Stimulated activated CD8-positive, alpha-beta memory T cell treated with anti-CD3 and anti-CD28 coated beads, Interleukin-15, amount 100 ng/mL, for 4 hours (primary cell): ENCODE measurements at places on chromosomes 4 and X.

- no peak for DNase-seq
Measured at GRCh38 chr4:183422962-183423631, 21.3 kb upstream of the CDKN2AIP start.

GRCh38 chr4:25770847-25771246 is 91.9 kb downstream of the SEL1L3 start:
- DNase-seq = no peak

GRCh38 chr4:41334182-41334581 is 77.5 kb downstream of the UCHL1 start:
- no peak for DNase-seq

- no peak for DNase-seq
Measured at GRCh38 chrX:120647127-120647526, 17.3 kb upstream of the C1GALT1C1 start.

DNA sequence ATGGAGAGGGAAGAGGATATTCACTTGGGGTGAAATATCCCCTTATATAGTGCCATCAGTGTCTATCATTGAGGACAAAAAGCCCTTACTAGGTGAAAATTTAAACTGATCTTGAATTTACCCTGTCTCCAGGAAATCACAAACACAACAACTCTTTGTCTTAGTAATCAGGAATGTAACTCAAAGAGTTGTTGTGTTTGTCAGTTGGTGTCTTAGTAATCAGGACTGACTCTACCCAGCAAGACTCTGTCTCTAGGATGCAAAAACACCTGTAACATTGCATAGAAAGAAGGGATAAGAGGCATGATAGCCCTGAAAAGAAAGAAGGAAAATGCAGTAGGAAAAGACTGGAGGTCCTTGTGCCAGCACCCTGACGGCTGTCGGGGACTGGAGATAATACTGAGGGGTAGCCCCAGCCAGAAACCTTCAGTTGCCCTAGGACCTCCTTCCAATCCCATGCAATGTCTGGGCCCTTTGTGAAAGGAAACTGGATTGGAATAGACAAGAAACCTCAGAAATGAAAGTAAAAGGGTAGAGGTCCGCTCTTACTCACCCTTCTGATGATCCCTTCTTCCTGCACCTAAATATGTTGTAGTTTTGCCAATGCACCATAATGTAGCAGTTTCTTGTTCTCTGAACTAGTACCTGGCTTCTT is 45.3 kb downstream of the HMGB2 start:
- DNase-seq = no peak

DNA sequence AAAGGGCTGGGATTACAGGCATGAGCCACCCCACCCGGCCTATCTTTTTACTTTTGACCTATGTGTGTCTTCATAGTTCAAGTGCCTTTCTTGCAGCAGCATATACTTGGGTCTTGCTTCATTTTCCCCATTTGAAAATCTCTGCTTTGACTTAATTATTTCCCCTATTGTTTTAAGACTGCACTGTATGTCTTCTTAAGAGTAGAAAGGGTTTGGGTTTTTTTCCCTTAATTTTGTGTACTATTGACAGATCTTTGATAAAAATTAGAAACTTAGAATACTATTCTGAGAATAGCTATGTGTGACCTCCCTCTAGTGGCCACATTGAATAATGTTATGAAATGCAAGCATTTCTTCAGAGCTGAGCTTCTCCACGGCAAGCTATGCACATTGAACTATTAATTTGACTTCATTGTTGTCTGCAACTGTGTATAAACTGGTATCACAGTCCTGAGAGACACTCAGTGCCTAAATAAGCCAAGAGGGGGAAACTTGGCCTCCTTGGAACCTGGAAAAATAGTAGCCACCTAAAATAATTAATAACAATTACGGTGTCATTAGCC is 8.7 kb upstream of the SLC25A4 start:
- no peak for DNase-seq

DNA sequence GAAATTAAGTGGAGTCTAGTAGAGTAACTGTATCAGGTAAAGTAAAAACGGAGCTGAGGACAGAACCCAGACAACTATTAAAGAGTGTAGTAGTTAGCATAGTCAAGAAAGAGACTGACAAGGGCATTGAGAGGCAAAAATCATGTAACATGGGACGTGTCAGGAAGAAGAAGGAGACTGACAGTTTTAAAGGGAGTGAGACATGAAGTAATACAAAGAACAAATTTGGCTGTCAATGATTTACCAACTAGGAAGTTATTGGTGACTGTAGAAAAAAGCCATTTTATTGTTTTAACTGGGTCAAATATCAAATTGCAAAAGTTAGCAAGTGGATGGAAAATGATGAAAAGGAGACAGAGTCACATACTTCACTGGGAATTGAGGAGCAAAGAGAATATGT is 422.3 kb downstream of the MAPK10 start:
- no peak for DNase-seq

- DNase-seq = no peak
Measured at GRCh38 chrX:135931644-135932487, 38.4 kb downstream of the SAGE1 start.

DNA sequence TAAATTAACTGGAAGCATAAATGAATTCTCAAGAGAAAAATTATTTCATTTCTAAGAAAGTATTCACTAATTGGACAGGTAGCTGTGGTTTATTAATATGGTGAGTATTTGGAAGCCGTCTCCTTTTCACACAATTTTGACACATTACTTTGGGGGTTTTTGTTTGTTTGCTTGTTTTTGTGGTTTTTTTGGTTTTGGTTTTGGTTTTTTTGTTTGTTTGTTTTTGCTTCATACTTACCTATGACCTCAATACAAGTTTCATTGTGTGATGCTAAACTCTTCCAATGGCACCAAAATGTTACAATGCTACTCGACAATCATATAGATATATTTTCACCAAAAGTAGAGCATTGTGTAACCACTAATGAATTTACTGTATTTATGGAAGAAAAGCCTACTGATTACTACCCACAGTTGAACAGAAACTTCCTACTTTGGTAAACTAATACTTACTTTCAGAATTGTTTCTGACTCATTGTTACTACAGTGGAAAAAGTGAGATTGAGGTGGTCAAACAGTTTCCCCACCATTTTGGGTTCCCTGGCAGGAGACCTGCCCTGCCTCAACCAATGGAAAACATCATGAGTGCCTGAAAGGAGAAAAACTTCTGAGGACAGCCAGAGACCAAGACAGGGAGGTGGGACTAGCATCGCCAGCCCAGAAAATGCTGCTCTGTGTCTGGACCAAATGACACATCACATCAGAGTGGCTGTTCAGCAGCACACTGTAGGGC is 443.1 kb downstream of the HNRNPD start:
- DNase-seq = no peak

DNA sequence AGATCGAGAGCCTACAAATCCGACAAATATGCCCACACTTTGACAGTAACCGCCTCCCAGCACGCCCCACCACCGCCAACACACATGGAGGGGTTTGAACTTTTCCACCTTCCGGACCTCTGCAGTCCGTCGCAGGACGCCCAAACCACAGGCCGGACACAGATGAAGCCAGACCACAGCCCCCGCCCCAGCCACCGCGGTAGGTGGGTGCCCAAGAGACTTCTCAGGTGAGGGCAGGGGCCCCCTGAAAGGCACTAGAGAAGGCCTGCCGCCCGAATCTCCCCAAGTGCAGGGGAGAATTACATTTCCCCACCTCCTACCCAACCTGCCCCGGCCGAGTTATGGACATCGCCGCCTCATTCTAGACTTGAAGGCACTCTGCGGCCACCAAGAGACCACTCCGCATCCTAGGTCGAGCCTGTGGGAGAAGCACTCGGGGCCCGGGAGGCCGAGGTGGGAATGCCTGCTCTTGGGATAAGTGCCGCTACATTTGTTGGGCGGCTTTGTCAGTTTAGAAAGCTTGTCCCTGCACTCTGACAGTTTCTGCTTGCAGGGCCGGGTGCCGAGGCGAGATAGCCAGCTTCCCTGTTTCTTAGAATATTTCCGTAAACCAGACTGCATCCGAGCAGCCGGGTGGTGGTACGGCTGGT is 21.5 kb downstream of the HAND2 start:
- no peak for DNase-seq

DNA sequence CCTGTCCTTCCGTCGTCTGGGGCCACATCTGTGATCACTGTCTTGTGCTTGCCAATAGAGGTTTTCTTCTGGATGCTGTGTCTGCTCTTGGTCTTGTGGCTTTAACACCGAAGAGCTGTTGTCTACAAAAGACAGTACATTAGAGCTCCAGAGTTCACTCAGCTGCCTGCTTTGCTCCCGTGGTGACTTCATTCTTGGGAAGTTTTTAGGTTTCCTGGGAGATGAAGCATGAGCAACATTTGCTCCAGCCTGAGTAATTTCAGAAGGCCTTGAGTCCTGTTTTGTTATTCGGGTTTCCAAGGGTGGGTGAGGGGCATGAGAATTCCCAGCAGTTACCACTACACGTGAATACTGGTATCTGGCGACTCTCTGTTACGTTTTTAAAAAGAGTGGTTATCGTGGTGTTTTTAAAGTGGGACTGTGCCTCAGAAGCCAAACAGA is 189.2 kb downstream of the SHROOM3 start:
- DNase-seq = no peak
